Kidney epithelial cell (primary cell): ENCODE measurements at places on chromosomes 7 and 10. TPM values are rescaled to one million over a fixed set of nuclear protein-coding genes. Genes with fewer than 3 reads are reported as not detected.

DNA sequence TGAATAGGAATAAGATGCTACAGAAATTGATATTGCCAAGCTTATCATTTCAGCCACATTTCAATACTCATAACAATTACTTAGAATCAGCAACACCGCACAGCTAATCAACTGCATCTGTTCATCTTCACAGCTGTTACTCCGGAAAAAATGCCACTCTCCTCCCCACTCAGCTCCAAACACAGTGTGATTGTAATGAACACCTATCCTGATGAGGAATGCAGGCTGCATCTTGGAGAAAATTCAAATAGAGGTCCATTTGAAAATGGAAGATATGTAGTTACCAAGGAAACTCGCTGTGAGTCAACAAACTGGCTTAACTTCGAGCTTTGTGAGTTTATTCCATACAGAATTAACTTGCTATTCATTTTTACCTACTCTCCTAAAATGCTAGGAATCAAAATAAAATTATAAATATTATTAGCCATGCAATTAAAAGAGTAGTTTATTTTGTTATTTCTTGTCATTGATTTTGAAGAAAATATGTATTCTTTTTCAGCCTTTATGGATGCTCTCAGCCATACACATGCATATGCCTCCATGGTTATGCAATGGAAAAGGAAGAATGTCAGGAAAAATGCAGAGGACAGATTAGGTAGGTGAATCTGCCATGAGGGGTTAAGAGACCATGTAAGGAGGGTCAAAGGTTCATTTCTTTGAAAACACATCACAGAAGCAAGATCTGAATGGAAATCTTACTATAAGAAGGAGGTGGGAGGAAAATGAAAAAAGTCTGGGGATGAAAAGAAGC, 267.2 kb downstream of the POM121L12 start:
- no peak for DNase-seq

- no peak for DNase-seq
Observed at GRCh38 chr10:85936161-85936560, 430.4 kb downstream of the GRID1 start.

DNA sequence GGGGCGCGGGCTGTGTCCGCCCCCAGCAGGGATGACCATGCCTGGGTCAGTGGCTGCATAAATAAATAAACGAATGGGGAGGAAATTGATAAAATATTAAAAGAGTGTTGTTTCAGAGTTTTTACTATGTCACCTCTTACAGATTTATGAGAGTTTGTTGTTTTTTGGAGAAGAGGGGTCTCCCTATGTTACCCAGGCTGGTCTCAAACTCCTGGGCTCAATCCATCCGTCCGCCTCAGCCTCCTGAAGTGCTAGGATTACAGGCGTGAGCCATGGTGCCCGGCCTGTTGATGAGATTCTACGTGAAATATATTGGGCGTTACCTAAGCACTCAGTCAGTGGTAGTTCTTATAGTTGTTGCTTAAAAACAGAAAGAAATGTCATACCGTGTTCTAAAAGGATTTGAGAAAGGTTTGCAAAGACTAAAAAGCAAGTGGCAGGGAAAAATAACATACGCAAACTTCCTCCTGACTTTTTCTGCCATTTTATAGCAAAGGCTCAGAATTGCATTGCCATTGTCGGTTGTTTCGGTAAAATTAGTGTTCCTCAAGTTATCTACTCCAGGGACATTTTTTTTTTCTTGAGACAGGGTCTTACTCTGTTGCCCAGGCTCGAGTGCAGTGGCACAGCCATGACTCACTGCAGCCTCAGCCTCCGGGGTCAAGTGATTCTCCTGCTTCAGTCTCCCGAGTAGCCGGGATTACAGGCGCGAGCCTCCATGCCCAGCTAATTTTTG, 39.5 kb upstream of the FOXK1 start:
- DNase-seq, result no peak

- no peak for DNase-seq
Observed at GRCh38 chr7:84040355-84040754, 154.2 kb downstream of the SEMA3A start.

DNA sequence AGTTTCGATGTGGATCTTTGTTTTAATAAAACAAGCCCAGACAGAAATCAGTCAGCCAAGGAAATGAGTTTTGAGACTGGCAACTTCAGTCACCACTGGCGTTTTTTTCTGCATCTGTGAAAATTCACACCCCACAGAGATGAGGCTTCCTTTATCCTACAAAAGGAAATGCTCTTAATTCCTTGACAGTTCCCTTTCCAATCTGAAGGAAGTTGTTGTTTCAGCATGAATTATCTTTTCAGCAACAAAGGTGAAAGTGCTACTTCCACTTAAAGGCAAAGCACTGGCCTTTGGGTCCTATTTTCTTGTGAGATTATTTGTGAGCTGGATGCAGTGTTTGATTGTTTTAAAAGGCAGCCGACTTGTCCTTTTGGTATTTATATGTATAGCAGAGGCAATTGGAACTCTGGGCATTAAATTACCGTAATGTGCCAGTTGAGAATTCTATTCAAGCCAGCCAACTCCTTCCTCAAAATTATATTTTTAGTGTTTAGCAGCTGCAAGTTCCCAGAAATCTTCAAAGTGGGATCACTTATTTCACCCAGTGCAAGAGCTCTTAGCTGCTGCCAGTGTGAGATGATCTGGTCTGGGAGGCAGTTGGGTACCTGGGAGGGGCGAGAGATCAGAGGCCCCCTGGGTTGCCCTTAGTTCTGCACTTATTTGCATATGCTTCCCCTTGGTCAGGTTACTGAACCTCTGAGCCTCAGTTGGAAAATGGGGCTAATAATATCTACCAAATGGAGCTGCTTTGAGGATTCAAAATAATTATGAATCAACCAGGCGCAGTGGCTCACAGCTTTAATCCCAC, 427.1 kb downstream of the GALNT17 start:
- DNase-seq, result no peak

DNA sequence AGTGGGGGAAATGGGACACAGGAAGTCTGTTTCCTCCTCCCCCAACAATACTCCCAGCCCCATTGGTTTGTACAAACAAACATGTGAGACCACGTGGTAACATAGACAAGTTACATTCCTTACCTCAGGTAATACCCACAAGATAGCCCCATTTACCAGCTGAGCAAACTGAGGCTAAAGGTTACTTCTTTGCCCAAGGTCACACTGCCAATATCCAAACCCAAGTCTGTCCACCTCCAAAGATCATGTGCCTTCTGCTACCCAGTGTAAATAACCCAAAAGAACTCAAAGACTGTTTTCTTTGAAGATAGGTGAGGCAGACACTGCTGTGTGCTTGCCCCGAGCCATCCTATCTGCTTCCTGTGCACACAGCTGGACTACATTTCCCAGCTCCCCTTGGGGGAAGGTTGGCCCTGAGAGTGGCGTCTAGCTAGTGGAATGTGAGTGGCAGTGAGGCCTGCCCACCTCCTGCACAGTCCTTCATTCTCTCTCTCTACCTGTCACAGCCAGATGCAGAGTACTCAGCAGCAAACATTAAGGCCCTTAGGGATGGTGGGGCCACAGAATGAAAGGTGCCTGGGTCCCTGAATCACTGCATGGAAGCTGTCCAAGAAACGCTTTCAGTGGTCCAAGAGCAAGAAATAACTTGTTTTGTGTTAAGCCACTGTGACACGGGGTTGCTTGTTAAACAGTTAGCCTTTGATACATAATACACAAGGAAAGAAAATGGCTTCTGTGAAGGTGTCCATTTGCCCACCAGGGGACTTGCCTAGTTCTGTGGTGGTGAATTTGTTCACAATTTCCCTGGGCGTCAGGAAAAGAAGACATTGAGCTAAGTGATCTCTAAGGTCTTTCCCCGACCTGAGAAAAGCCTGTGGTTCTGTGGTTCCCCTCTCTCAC, 257.7 kb upstream of the NFE2L3 start:
- DNase-seq, result no peak

- no peak for DNase-seq
Observed at GRCh38 chr7:37045681-37046179, 321.4 kb upstream of the AOAH start.

GRCh38 chr7:55050281-55050680, 31.5 kb downstream of the EGFR start:
- no peak for DNase-seq

- DNase-seq, result peak; percentile 99
Observed at GRCh38 chr10:14074062-14074884, 256.5 kb downstream of the FRMD4A start.

GRCh38 chr10:101250136-101250535, 20.9 kb upstream of the LBX1 start:
- no peak for DNase-seq

- DNase-seq, result no peak
Observed at GRCh38 chr10:115771755-115772154, 501.3 kb downstream of the GFRA1 start.

GHRHR gene
- not detected in 2 replicates for total RNA-seq

RBM17 gene
- 37.8 and 48.7 TPM in 2 replicates for total RNA-seq

SPDYE2 gene
- total RNA-seq, result not detected in 2 replicates

ABCB1 gene
- 3.0 and 5.0 TPM in 2 replicates for total RNA-seq

PIP gene
- not detected in 2 replicates for total RNA-seq

CUL1 gene
- total RNA-seq, result 38.7 and 41.3 TPM in 2 replicates

CRTAC1 gene
- 3.2 and 3.3 TPM in 2 replicates for total RNA-seq

SMO gene
- total RNA-seq, result 20.1 and 22.3 TPM in 2 replicates
